IPS DF 19.7 (cell line): ENCODE measurements at places on chromosomes 11 and 22.

GRCh38 chr11:102763440-102763839 lies 17.0 kb downstream of the MMP10 start:
- no peak for DNase-seq

- no peak for DNase-seq
These were observed 212.0 kb downstream of the CSNK2A3 start for GRCh38 chr11:11141065-11141464.

GRCh38 chr11:31422703-31423102 lies 53.0 kb downstream of the DNAJC24 start:
- DNase-seq: no peak

- DNase-seq: peak; percentile 23
These were observed 10.6 kb upstream of the NNMT start for GRCh38 chr11:114285599-114285998.

- DNase-seq: no peak
These were observed 17.4 kb downstream of the NPTXR start for GRCh38 chr22:38826386-38826785.

GRCh38 chr11:120908461-120909181 lies 115.3 kb upstream of the TBCEL start:
- DNase-seq: no peak

GRCh38 chr22:50507991-50508884 lies at the start of gene NCAPH2:
Gene NCAPH2 (plus strand): TSS chr22:50508224. CDS start chr22:50508338, 114 bp downstream.
- DNase-seq: peak; percentile 77

DNA sequence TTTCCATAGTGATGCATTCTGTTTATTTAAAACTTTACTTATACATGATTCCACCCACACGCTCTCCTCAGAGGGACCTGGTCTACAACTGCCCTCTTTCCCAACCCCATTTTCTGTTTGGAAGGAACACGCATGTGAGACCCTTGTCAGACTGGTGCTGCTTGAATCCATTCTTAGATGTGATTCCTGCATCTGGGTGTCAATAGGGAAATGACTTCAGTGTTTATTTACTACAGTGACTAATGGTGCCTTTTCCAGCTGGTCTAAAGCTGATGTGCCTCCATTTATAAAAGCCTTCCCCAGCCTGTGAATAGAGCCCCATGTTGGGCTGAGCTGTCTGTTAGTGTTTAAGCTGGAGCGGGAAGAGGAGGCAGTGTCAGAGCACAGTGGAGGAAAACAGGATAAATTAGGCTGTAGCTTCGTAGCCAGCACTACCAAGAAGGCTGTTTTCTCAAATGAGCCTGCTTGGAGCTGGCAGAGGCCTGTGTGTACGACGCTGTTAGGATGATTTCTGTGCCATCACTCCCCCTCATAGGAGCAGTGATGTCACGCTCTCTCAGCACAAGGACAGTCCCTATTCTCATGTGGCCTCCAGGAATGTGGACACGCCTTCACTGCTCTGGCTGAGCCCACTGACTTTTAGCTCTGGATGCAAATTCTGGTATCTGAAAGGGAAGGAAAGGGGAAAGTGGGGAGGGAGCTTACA lies 18.9 kb upstream of the C11orf96 start:
- DNase-seq: no peak

DNA sequence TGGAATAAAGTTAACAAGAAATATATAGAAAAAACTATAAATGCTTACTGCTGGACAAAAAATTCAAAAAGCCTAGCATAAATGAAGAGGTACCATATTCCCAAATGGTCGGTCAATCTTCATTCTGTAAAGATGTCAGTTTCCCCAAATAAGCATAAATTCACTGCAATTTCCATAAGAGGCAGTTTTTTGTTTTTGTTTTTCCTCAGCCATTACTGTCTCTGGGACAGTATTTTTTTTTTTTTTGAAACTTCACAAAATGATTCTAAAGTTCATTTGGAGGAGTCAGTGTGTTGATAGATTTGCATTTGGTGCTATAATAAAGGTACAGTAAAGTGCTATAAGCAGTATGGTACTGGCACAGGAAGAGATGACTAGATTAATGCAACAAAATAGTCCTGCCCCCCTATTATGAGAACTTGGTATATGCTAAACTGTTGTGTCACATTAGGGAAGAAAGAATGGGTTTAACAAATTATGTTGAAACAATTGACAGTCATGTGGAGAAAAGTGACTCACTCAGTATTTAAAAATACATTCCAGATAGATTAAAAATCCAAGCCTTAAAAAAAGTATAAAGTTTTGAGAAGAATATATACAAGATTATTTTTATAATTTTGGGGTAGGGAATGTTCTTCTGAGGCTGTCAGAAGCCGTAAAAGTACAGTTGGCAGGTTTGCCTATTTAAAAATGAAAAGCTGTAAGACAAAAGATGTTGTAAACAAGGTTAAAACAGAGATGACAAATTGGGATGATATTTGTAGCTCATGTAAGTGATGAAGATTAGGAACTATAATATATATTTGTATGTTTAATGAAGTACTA lies 2.6 kb upstream of the FTH1 start:
- DNase-seq: no peak

- no peak for DNase-seq
These were observed 1.1 kb downstream of the SEC14L2 start for GRCh38 chr22:30397656-30398635.

- DNase-seq: no peak
These were observed 975.5 kb upstream of the CCDC90B start for GRCh38 chr11:84261707-84262106.

DNA sequence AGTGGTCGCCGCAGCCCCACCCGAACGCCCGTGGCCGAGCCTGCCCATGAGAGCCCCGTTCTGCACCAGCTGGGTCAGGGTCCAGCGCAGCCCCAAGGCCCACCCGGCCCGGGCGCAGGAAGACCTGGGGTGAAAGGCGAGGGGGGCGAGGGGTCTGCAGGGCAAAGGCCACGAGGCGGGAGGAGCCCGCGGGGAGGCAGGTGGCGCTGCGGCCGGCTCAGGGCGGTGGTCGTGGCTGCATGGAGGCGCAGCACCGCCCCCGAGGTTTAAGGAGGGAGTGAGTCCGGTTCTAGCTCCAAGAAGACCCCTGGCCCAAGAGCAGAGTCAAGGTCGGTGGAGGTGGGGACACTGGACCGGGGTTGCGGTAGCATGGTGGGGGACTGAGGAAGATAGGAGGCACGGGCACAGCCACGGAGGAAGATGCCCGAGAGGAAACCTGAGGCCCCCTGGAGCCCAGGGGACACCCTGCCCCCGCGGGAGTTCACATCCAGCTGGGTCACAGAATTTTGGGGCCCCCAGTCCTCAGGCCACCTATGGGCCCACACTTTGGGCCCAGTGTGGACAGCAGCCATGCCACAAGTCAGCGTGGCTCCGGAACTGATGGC lies 514 bp upstream of the HDAC10 start:
- DNase-seq: no peak

DNA sequence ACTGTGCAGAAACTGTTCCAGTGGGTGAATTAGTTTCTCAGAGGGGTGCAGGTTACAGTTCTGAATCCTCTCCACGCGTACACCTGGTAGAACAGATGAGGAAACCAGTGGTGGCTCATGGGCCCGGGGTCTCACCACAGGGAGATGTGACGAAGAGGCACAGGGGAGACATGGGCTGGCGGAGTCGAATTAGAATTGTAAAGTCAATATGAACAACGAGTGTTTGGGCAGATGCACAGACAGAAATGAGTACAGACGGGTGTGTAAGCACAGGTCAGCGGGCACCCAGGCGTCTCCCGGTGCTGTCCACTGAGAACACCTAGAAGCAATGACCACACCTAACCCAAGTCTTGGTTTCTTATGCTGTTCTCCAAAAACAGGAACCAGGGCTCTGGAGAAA lies 41.8 kb downstream of the GNB1L start:
- no peak for DNase-seq

DNA sequence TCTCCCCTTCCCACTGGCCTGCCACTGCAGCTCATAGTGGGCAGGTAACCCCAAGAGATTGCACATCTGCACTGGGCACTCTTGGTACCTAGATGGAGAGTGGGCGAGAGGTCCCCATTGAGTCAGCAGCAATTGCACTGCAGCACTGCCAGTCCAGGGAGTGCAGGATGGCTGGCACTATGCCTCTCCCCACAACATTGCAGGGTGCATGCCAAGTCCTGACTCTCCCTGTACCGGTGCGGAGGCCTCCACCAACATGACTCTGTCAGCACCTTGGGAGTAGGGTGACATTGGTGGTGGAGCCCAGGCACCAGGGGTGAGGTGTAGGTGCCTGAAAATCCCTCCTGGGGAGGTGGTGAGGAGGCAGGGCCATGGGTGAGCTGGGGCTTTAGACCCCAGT lies 82.2 kb downstream of the TRAF6 start:
- no peak for DNase-seq

- DNase-seq: no peak
These were observed 8.5 kb downstream of the TMEM258 start for GRCh38 chr11:61783717-61784505.

- no peak for DNase-seq
These were observed 95.0 kb downstream of the AMOTL1 start for GRCh38 chr11:94862926-94863880.
